ENCODE measurements at places on chromosomes 6 and 20. TPM values are rescaled to one million over a fixed set of nuclear protein-coding genes. Genes with fewer than 3 reads are reported as not detected.

Gene ELOVL4
- 7.0 TPM for polyA plus RNA-seq

Gene NMBR
- polyA plus RNA-seq = 0.22 TPM

Gene RAET1E
- polyA plus RNA-seq = 0.44 TPM

Gene MYT1
- 0.06 TPM for polyA plus RNA-seq

Gene F13A1
- polyA plus RNA-seq = 3.7 TPM

Gene BMP2
- 64.6 TPM for polyA plus RNA-seq

Gene MPC1
- 70.2 TPM for polyA plus RNA-seq

Gene LZTS3
- 32.7 TPM for polyA plus RNA-seq

Gene BCAS1
- 5.1 TPM for polyA plus RNA-seq

Gene ECT2L
- not detected for polyA plus RNA-seq

Gene PSMA7
- polyA plus RNA-seq = 408 TPM

Gene ENTPD6
- 92.0 TPM for polyA plus RNA-seq

Gene CD109
- polyA plus RNA-seq = 4.7 TPM

Gene IRF4
- 0.02 TPM for polyA plus RNA-seq

Gene OCSTAMP
- polyA plus RNA-seq = not detected

Gene DEFB124
- polyA plus RNA-seq = not detected

Gene MYCT1
- polyA plus RNA-seq = 0.05 TPM

Gene TRIM31
- 5.0 TPM for polyA plus RNA-seq

Gene CAP2
- polyA plus RNA-seq = 13.5 TPM

Gene HACE1
- polyA plus RNA-seq = 5.5 TPM

Gene DACT2
- polyA plus RNA-seq = 8.8 TPM

Gene MYL9
- 175 TPM for polyA plus RNA-seq

Gene NAPB
- polyA plus RNA-seq = 7.3 TPM

Gene MATN4
- polyA plus RNA-seq = 0.50 TPM

Gene GINS1
- polyA plus RNA-seq = 3.5 TPM

Gene ACSS2
- polyA plus RNA-seq = 56.2 TPM

Gene FAXC
- 8.3 TPM for polyA plus RNA-seq

Gene KIAA1755
- polyA plus RNA-seq = 1.6 TPM

Gene OVOL2
- 1.9 TPM for polyA plus RNA-seq

Gene TMC2
- not detected for polyA plus RNA-seq

Gene GPR6
- not detected for polyA plus RNA-seq

Gene NKX2-2
- polyA plus RNA-seq = not detected

Gene HLA-DOA
- polyA plus RNA-seq = 0.83 TPM

Gene OR12D2
- polyA plus RNA-seq = not detected

Gene FAM162B
- polyA plus RNA-seq = 3.2 TPM

Gene PSMF1
- 126 TPM for polyA plus RNA-seq

Gene RAB32
- polyA plus RNA-seq = 127 TPM

Gene MYLK2
- not detected for polyA plus RNA-seq

Gene HLA-DOB
- not detected for polyA plus RNA-seq

Gene BACH2
- polyA plus RNA-seq = 3.5 TPM

Gene ADGRB3
- 0.83 TPM for polyA plus RNA-seq

Gene HCK
- 0.54 TPM for polyA plus RNA-seq

Gene ACTR5
- polyA plus RNA-seq = 8.1 TPM

Gene ARFGEF3
- 1.1 TPM for polyA plus RNA-seq

Gene GHRH
- polyA plus RNA-seq = not detected

Gene CTAGE9
- not detected for polyA plus RNA-seq

Gene DOP1A
- polyA plus RNA-seq = 4.8 TPM

Gene C20orf202
- 0.84 TPM for polyA plus RNA-seq

Gene BCKDHB
- polyA plus RNA-seq = 28.7 TPM

Gene FOXF2
- 24.9 TPM for polyA plus RNA-seq

Gene FAM83B
- polyA plus RNA-seq = 5.6 TPM

Gene EPB41L1
- 25.2 TPM for polyA plus RNA-seq

Gene DSN1
- polyA plus RNA-seq = 9.5 TPM

Gene BEND6
- 2.0 TPM for polyA plus RNA-seq

Gene TRIM15
- polyA plus RNA-seq = 1.2 TPM

Measured in hepatocyte (in vitro differentiated cells).